ENCODE measurements at places on chromosomes 1 and 21.

GRCh38 chr1:71303617-71304041 lies 222.8 kb upstream of the ZRANB2 start:
- no peaks in the 10 kb centered on the region for H3K36me3 ChIP-seq
- no peaks in the 10 kb centered on the region for H3K27me3 ChIP-seq
- H3K4me3 ChIP-seq, result no peak overlapping the region
- no peak overlapping the region for H3K27ac ChIP-seq
- H3K4me1 ChIP-seq, result no peaks in the 10 kb centered on the region

DNA sequence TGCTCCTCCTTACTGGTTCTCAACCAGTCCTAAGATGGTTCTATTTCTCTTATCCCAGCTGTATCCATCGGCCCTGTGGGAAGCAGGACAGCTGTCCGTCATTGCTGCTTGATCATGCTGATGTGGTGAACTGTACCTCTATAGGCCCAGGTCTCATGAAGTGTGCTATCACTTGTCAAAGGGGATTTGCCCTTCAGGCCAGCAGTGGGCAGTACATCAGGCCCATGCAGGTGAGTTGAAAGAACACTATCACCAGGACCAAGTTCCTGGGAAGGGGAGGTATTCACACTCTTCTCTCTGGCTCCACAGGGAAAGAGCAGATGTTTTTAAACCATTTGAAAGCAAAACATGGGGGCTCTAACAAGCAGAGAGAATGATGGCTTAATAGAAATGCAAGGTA lies 302.6 kb downstream of the PAPPA2 start:
- H3K4me3 ChIP-seq, result no peak overlapping the region
- DNase-seq, result no peak
- no peaks in the 10 kb centered on the region for H3K4me1 ChIP-seq
- H3K36me3 ChIP-seq, result no peaks in the 10 kb centered on the region
- no peaks in the 10 kb centered on the region for H3K27me3 ChIP-seq
- no peak overlapping the region for H3K27ac ChIP-seq

- H3K27ac ChIP-seq, result no peak overlapping the region
- H3K4me3 ChIP-seq, result no peak overlapping the region
- H3K36me3 ChIP-seq, result no peaks in the 10 kb centered on the region
- DNase-seq, result no peak
- H3K4me1 ChIP-seq, result no peaks in the 10 kb centered on the region
These were observed 210.8 kb downstream of the COL11A1 start for GRCh38 chr1:102897557-102897956.

DNA sequence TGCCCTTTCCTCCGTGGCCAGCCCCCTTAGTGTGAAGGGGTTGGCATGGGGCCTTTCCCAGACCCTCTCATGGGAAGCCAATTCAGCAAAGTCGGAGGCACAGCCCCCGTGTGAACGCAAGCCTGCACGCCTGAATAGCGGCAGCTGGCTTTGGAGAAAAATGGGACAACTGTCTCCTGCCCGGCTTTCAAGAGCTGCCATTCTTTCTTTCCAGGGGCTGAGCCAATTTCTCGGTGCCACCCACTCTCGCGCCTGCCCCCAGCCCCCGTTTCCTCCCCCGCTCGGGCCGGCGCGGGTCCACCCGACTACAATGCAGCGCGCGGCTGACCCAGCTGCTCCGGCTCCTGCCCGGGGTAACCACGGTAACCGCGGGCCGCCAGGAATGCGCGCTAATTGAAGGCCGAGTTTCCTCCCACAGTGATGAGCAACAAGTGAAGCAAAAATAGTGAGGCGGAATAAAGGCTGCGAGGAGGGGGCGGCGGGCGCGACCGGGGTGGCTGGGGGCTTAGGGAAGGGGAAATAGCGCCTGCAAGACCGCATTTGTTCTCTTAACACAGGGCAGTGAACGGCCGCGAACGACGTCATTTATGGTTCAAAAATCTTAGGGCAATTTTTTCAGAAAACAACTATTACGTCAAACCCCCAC lies 27.8 kb downstream of the ILDR2 start:
- no peaks in the 10 kb centered on the region for H3K36me3 ChIP-seq
- no peak for DNase-seq
- no peak overlapping the region for H3K4me3 ChIP-seq
- no peak overlapping the region for H3K27ac ChIP-seq
- no peaks in the 10 kb centered on the region for H3K27me3 ChIP-seq

DNA sequence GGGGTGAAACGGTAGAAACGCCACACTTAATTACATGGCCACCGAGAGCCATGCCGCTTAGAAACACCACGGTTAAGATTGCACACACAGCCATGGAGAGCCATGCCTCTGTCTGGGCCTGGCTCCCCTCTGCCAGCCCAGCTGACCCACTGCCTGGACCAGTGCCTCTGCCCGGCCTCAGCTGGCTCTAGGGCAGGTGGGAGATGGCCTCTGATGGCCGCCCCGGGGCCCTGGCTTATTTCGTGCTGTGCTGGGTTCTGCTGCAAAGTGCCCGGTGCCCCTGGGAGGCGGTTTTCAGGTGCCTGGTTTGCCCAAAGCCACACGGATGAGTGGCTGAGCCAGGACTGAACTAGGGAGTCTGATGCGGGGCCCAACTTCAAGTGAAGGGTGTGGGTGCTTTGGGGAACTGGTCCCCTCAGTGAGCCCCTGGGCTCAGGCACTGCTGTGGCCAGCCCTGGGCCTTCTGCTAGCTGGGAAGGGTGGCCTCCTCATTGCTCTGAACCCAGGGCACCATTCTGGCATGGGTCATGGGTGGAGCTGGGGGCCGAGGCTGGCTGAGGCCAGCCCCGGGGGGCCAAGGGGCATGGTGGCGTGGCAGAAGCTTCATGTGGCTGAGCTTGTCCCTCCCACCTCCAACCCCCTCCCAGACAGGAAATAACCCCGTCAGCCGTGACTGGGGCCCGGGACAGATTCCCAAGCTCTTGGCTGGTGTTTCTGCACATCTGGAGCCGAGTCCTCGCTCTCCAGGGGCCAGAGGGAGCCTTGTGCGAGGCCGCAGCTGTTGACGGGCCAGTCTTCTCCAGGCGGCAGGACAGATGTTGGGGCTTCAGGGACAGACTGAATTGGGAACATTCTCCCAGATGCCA lies 1.9 kb upstream of the GPR153 start:
- no peak overlapping the region for H3K27ac ChIP-seq
- no peak overlapping the region for H3K4me3 ChIP-seq
- peaks cover 46% of the 10 kb centered on the region for H3K27me3 ChIP-seq

- peak overlapping the region; percentile 98 for H3K27ac ChIP-seq
- H3K4me3 ChIP-seq, result peak overlapping the region; percentile 98
- no peaks in the 10 kb centered on the region for H3K27me3 ChIP-seq
- peaks cover 23% of the 10 kb centered on the region for H3K36me3 ChIP-seq
- peak; percentile 1 for DNase-seq
- peaks cover 47% of the 10 kb centered on the region for H3K4me1 ChIP-seq
These were observed 961 bp downstream of the RBM15 start for GRCh38 chr1:110340207-110340468.

GRCh38 chr1:98421085-98421435 lies 240.5 kb upstream of the SNX7 start:
- H3K4me1 ChIP-seq, result no peaks in the 10 kb centered on the region
- H3K4me3 ChIP-seq, result no peak overlapping the region
- no peak overlapping the region for H3K27ac ChIP-seq
- no peaks in the 10 kb centered on the region for H3K36me3 ChIP-seq
- H3K27me3 ChIP-seq, result no peaks in the 10 kb centered on the region
- no peak for DNase-seq

- no peaks in the 10 kb centered on the region for H3K27me3 ChIP-seq
- DNase-seq, result no peak
- H3K36me3 ChIP-seq, result no peaks in the 10 kb centered on the region
- H3K4me1 ChIP-seq, result no peaks in the 10 kb centered on the region
- no peak overlapping the region for H3K4me3 ChIP-seq
These were observed 344.7 kb upstream of the PTBP2 start for GRCh38 chr1:96376846-96377245.

DNA sequence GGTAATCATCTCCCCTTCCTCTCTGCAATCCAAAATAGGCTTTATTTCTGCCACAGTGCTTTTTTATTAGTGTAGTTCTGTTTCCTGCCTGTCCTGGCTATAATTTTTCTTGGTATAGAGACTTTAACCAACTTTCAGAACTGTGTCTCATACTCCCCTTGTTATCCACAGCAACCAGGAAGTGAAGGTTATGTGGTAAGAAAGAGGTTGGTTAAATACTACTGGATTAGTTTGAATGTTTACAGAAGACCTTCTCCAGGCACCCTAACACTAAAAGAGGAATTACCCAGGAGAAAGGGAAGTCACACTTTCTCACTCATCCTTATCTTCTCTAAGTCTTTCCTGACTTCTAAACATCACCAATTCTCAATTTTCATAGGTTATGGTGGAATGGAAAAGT lies 17.8 kb upstream of the TNFSF4 start:
- no peak for DNase-seq
- no peak overlapping the region for H3K4me3 ChIP-seq
- H3K4me1 ChIP-seq, result no peaks in the 10 kb centered on the region
- no peaks in the 10 kb centered on the region for H3K27me3 ChIP-seq

DNA sequence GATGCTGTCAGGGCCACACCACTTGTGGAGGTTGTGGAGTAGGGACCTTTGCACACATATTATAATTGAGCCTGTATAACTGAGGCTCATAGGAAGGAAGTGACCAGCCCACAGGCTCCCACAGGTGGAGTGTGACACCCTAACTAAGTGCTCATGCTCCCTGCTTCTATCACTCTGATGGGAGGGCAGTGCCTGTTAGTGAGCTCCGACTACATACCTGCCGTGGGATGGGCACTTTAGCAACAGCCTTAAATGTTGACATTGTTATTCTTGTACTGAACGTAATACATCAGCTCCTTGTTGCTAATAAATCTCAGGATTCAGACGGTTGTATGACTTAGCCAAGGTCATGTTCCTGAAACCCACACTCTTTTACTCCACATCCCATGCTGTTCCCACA lies 58.0 kb downstream of the BEND5 start:
- no peaks in the 10 kb centered on the region for H3K36me3 ChIP-seq
- H3K4me1 ChIP-seq, result no peaks in the 10 kb centered on the region
- H3K4me3 ChIP-seq, result no peak overlapping the region
- no peaks in the 10 kb centered on the region for H3K27me3 ChIP-seq
- no peak overlapping the region for H3K27ac ChIP-seq
